Globus pallidus (tissue), 1 donor: ENCODE measurements at places on chromosomes 2 and 18.
A peak's percentile ranks its signal among the peaks of the same experiment; 100 is the strongest.

GRCh38 chr18:46324087-46324955 lies 220.1 kb downstream of the HAUS1 start:
- peak; percentile 14 for DNase-seq

DNA sequence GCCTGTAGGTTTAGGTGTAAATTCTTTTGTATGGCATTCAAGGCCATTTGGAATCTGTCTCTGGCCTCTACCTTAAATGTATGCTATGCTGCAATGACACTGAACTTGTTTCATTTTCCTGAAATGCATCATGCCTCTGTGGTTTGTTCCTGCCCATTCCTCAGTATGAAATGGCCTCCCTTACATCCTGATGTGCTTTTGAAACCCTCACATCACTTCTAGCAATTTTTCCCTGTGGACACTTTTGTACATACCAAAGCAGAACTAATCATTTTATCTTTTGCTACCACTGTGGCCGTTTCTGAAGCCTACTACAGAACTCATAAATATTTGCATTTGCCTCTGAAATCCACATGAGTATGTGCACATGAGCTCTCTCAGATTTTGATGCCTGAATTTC lies 557.2 kb downstream of the ERBB4 start:
- no peak for DNase-seq

- no peak for DNase-seq
Observed at GRCh38 chr2:57886161-57886786, 160.3 kb upstream of the VRK2 start.

- DNase-seq = no peak
Observed at GRCh38 chr2:201794294-201794693, 12.0 kb upstream of the CDK15 start.

GRCh38 chr2:46878886-46879285 lies 36.7 kb downstream of the MCFD2 start:
- DNase-seq = peak; percentile 81

DNA sequence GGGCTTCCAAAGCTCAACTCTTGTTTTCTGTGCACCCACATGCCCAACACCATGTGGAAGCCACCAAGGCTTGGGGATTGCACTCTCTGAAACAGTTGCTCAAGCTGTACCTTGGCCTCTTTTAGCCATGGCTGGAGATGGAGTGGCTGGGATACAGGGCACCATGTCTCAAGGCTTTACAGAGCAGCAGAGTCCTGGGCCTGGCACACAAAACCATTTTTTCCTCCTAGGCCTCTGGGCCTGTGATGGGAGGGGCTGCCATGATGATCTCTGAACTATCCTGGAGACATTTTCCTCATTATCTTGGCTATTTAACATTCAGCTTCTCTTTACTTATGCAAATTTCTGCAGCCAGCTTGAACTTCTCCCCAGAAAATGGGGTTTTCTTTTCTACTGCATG lies 179.7 kb upstream of the LRP1B start:
- no peak for DNase-seq

DNA sequence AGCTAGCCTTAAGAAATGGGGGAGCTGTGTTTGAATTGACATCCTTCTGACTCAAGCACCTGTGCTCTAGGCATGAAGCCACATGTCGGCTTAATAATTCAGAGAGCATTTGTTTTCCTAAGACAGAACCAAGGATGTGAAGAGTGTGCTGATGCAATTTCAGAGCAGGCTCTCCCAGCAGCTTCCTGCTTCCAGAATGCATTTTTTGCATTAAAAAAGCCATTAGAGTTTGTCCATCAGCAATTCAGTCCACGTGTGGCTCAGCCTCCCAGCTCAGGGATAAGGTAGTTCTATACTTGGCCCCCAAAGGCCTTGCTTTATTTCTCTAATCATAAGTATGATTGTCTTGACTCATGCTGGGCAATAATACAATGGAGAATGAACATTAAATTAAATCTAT lies 37.7 kb downstream of the DOCK10 start:
- no peak for DNase-seq

GRCh38 chr18:77061946-77062517 lies 70.6 kb downstream of the MBP start:
- no peak for DNase-seq

GRCh38 chr18:23053776-23054457 lies 81.4 kb upstream of the CABLES1 start:
- peak; percentile 13 for DNase-seq

GRCh38 chr2:167103757-167104133 lies 215.5 kb downstream of the XIRP2 start:
- DNase-seq = no peak

DNA sequence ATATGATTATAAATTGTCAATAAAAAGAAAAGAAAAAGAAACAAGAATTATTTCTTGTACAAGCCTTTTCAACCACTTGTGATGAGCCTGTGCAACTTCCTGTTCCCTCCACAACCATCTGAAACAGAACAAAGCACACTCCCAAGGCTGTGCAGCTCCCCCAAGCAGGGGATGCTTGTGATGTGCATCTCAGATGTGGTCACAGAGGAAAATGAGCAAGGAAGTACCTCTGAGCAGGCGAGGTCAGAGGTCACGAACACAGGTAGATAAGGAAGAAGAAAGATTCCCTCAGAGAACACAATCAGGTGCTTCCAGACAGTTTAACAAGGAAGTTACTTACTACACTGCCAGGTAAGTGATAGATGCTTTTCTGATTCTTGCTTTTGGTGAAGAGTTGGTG lies 274.8 kb upstream of the SLC39A10 start:
- no peak for DNase-seq

- no peak for DNase-seq
Observed at GRCh38 chr2:3814706-3815245, 111.4 kb downstream of the DCDC2C start.

GRCh38 chr2:241570961-241571581 lies 12.5 kb downstream of the BOK start:
- no peak for DNase-seq

DNA sequence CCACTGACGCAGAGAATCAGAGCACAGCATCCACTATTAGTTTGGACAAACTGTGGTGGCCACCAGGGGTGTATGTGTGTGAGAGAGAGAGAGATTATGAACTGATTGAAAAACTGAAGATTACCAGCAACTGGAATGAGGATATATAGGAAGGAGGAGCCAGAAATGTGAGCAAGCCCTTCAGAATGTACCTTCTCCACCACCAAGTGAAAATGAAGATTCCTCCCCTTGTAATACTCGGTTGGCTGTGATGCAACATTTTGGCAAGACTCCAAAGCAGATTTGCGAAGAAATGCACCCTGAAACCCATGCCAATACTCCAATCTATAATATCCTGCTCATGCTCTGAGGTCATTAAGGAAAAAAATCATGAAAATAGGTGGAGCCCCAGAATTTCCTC lies 121.2 kb upstream of the SLC35G4 start:
- no peak for DNase-seq

DNA sequence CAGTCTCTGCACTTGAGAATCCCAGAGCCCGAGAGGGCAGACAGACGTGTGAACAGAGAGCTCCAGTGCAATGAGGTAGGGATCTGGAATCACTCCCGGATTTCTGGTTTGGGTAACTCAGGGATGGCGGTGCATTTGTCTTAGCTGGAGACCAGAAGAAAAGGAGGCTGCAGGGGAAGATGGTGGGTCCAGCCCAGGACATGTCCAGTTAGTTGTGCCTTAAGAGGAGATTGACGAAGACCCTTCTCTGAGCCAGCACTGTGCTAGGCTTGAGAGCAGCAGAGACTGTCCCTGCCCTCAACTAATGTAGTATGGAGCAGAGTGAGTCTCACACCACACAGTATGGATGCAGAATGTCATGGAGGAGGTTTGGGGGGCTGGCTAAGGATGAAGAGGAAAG lies 150.6 kb upstream of the COPS8 start:
- no peak for DNase-seq

DNA sequence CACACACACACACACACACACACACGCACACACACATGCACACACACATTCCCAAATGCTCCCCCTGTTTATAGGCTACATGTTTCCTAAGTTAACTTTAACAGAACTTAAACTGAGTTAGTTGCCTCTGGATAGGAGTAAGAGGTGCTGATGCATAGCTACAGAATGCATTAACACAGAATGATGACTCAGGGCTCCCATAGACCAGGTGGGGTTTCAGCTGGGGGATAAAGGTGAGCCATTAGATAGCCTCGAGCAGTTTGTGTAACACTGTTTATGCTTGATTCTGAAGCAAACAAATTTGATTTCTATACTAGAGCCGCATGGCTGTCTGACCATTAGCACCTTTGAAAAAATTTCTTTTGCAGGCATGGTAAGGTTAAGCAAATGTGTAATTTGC lies 741.0 kb downstream of the PLCL1 start:
- no peak for DNase-seq

DNA sequence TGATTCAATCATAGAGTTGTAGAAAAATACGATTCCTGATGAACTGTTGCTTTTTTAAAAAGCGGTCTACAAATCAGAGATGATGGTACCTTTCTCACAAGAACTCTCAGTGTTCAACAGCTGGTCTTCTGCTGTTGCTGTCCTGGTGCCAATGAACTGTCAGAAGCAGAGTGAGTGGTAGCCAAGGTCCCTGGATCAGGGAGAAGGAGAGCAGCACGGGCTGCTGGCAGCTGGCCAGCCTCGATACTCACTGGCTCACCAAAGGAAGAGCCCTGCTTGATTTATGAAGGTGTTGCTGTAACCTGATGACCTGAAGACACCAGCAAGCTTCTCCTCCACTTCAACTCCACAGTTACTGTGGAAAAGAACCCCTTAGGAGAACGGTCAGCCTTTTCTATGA lies 300.8 kb upstream of the SOX11 start:
- no peak for DNase-seq

GRCh38 chr2:147031897-147032296 lies 812.9 kb upstream of the ACVR2A start:
- no peak for DNase-seq

- no peak for DNase-seq
Observed at GRCh38 chr2:112433932-112434730, 686 bp upstream of the RGPD8 start.

- DNase-seq = peak; percentile 28
Observed at GRCh38 chr18:49476664-49477411, 10.2 kb downstream of the C18orf32 start.

- DNase-seq = no peak
Observed at GRCh38 chr2:42089340-42089925, 41.6 kb downstream of the PKDCC start.

GRCh38 chr2:172083628-172084394 lies 1.5 kb upstream of the DLX1 start:
- DNase-seq = no peak

GRCh38 chr18:49487711-49488310 lies 777 bp upstream of the C18orf32 start:
- no peak for DNase-seq

DNA sequence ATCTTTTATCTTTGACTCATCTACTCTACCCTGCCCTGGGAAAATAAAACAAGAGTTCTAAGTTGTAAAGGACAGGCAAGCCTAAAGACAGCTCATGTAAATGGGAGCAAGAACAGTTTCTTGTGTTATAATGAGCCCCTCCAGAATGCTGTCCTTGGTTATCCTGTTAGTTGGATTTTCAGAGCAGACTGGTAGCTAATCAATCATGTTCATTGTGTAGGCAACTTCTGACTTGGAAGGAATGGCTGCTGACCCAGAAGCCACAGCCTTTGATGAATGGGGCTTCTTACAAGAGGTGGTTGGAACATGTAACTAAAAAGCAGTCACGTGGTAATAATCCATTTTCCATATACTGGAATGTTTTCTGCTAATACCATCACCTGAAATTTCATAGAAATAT lies 254.2 kb downstream of the AGPS start:
- DNase-seq = no peak

DNA sequence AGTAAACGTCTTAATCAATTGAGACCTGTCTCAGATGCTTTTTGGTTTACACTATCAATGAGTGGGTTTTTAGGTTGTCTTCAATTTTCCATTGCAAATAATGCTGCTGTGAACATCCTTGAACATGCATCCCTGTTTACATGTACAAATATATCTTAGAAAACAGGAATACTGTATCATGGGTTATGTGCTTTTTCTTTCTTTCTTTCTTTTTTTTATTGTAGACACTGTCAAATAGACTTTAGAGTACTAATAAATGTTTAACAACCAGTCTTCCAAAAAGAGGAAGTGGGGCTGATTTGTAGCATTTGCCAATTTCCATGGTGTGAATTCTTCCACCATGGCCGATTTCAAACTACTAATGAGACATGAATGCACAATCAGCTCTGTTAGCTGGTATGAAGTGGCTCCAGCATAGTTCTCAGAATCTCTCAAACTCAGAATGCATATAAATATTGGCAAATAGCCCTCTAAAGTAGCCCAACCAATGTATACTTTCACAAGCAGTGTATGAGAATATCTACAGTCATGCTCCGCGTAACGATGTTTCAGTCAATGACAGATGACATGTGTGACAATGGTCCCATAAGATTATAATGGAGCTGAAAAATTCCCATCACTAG lies 50.3 kb upstream of the B3GNT2 start:
- no peak for DNase-seq

GRCh38 chr2:75324861-75325284 lies 125.6 kb upstream of the TACR1 start:
- DNase-seq = no peak

DNA sequence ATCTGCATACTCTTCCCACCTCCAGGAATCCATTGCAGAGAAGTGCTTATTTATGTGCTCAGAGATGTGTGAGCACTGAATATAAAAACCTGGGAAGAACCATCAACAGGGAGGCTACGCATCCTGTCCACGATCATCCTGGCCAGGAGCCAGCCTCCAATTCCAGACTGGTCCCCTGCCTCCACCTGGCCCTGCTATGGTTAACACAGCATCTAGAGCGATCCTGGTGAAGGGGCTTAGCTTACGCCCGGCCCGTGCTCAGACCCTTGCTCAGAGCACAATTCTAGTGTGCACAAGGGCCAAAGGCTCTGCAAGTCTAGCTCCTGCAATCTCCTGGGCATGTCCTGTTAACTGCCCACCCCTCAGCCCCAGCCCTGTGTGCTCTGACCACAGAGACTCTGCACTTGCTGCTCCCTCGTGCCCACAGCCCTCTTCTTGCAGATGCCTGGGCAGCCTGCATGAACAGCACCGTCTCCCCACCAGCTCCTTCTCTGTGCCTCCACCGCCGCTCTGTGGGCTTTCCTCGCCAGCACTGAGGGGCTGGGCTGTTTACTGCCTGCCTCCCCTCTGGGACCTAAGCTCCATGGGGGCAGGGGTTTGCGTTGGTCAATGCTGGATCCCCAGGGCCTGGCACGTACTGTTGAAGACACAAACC lies 6.5 kb downstream of the PER2 start:
- no peak for DNase-seq
